ENCODE measurements at places on chromosomes 16 and 17.

GRCh38 chr16:75810342-75810741, 84.1 kb upstream of the CPHXL start:
- no peak for DNase-seq

DNA sequence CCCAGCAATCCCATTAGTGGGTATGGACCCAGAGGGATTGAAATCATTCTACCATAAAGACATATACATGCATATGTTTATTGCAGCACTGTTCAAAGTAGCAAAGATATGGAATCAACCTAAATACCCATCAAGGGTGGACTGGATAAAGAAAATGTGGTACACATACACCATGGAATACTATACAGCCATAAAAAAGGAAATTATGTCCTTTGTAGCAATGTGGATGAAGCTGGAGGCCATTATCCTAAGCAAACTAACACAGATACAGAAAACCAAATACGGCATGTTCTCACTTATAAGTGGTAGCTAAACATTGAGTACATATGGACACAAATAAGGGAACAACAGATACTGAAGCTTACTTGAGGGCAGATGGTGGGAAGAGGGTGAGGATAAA, 2.4 kb downstream of the KRTAP2-3 start:
- no peak for DNase-seq

GRCh38 chr16:88969361-88969831, 7.6 kb downstream of the CBFA2T3 start:
- DNase-seq: no peak

GRCh38 chr16:66026211-66026610, 340.3 kb upstream of the CDH5 start:
- no peak for DNase-seq

DNA sequence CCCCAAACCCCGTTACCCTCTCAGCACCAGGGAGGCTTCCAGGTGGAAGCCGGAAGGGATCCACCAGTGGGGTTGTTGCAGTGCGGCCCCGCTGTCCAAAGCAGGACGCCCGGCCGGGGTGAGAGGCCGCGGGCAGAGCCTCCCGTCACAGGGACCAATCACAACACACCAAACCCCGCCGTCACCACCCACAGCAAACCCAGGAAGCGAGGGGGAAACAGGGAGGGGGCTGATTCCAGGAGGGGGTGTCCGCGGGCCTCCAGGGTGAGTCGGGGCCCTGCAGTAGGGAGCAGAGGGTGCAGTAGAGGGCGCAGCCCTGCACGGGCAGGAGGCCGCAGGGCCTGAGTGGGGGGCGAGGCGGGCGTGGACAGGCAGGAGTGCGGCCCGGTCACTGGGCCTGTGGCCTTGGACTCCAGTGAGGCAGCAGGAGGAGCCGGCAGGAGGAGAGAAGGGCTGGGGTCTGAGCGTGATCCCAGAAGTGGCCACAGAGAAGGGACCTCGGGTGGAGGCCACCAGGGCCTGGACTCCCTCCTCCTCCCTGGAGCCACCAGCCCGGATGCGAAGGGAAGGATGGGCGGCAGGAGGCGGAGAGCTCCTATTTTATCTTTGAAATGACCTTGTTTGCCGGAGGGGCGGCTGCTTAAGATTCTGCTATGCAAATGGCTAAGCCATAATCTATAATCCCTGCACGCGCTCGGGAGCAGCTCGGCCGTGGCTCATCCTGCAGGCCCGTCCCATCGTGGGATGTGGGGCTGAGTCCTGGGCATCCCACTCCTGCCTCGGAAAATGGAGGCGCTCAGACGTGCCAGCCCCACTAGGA, 41.5 kb downstream of the ZFPM1 start:
- DNase-seq: no peak

- no peak for DNase-seq
These were observed 2.8 kb downstream of the SOCS7 start for GRCh38 chr17:38354466-38354865.

DNA sequence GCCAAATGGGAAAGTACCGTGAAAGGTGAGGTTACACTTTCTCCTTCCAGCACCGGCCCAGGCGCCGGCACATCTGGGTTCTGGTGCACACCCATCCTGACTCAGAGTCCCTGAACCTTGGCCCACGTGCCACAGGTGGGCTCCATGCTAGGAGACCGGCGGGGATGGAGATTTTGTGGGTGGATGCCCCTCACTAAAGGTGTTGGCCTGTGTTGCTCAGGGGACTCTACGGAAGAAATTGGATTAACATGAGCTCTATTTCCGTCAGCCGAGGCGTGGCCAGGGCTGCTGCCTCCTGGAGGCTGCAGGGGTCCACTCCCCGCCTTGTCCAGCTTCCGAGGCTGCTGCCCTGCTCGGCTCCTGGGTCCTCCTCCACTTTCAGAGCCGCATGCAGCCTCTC, 30.8 kb downstream of the FBXO31 start:
- DNase-seq: no peak

GRCh38 chr17:10035885-10036284, 130.8 kb upstream of the RCVRN start:
- DNase-seq: no peak

Measured in neuronal stem cell (in vitro differentiated cells).